ENCODE measurements at places on chromosomes 3 and 15.
A peak's percentile ranks its signal among the peaks of the same experiment; 100 is the strongest.

GRCh38 chr15:40097968-40098476 is 10.7 kb downstream of the BMF start:
- DNase-seq: no peak

DNA sequence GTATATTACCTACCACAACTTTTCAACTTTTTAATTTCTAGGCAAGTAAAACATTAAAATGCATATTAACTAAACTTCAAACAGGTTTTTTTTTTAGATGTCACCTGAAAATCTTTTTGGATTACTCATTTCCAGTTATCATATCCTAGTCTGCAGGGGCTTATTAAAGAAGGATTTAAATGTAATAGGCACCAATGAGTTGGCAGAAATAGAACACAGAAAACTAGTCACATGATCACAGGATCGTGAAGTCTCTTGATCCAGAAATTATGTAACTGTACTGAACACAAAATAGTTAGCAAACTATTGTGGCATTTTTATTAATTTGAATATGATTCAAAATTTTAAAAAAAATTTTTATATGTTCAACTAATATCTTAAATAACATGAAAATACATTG is 654.4 kb upstream of the NAALADL2 start:
- no peak for DNase-seq

- DNase-seq: no peak
Observed at GRCh38 chr3:112802338-112802737, 44.3 kb downstream of the CD200R1L start.

DNA sequence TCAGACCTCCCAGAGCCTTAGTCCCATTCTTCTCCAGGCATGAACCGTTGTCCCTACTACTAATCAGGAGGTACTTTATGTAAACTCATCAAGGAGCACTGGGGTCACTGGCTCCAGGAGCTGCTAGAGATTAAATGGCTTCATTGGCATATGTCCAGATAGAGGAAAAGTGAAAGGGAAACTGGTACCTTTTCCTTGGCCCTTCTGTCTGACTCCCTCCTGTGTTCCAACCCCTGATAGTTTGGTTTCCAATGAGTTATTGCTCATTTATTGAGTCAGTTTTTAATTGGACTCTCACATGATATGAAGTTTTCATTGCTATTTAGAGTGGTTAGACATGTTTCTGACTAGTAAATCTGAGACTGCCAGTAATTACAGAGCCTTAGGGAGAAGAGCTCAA is 130.5 kb upstream of the BFSP2 start:
- no peak for DNase-seq

- DNase-seq: no peak
Observed at GRCh38 chr3:171164067-171164465, 137.5 kb upstream of the SLC2A2 start.

DNA sequence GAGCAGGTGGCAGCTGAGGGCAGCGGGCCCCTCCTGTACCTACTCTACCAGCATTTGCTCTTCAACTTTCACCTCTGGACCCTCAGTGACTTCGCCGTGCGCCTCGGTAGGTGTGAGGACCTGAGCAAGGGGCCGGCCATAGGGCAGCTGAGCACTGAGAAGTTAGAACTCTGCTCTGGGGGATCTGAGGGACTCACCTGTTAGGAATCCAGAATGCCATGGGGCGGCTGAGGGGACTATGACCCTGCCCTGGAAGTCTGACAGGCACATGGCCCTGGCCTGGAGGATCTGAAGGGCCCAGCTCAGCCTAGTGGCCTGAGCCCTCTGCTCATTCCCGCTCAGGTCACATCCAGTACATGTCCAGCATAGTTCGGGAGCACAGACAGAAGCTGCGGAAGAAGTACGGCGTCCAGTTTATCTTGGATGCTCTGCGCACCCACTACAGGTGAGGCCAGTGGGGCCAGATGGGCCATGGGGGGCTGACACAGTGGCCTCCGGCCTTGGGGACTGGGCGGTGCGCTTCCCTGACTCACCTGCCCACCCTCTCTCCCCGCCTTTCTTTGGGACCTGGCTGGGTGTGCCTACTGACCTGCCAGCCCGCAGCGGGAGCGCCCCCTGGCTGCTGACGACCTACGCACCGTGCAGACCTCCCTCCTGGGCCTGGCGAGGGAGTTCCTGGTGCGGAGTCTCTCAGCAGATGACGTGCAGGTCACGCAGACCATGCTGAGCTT is 18.8 kb downstream of the NBEAL2 start:
- peak; percentile 63 for DNase-seq

DNA sequence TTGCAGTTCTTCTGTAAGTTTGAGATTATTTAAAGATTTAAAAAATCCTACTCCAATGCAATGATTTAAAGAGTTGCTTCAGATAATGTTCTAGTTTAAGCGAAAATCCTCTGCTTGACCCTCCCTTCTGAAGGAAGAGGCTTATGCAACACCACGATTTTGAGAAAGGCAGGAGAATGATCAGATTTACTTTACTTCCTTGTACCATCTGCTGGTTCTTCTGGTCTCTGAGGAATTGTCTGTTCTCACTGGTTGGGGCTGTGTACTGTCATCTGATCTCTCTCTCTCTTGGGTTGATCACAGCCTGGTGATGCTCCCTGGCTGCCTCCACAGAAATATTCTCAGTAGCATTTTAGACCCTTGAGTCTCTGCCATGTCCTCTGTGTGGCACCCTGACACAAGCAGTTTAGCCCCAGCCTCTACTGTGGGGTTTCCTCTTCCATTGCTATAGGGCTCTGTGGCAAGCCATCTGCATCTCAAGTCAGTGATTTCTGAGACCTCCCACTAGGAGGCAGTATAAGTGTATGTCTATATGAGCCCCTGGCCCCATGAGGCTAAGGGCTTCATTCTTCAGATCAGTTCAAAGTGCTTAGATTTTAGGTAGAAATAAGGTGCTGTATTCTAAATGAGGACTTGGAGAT is 50.8 kb upstream of the PLAAT1 start:
- DNase-seq: no peak

DNA sequence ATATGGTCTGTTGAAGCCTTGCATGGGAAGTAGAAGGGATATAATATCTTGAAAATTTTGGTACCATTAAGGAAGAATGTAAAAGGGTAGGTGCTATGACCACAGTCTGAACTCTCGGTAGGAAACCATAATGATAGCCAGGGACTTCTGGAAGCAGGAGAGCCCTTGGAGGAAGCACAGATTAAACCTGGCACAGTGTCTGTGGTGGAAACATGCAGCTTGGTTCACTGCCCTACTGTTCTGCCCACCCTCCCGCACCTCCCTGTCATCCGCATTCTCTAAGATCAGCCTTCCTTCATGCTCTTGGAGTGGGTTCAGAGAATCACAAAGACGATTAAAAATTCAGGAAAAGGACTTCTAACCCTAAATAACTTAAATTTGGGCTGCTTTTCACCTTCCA is 20.9 kb downstream of the VPS8 start:
- no peak for DNase-seq

DNA sequence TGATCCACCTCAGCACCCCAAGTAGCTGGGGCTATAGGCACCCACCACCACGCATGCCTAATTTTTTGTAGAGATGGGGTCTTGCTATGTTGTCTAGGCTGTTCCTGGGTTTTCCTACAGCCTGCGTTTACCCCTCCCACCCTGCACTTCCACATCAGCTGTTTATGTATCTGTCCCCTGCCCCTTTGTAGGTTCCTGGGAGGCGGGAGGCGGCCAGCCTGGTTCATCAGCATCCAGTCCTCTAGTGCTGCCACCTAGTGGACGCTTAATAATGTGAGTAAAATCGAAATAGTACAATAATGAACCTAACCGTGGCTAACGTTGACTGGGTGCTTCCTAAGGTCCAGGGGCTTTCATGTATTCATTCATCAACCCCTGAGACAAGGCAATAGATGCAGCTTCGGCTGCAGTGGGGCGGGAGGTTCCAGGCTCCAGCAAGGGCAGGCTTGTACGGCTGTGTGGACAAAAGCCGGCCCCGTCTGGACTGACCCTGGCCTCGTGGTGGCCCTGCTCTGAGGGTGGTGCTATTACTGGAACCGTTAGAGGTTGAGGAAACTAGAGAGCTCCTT is 1.2 kb upstream of the LCTL start:
- DNase-seq: no peak

DNA sequence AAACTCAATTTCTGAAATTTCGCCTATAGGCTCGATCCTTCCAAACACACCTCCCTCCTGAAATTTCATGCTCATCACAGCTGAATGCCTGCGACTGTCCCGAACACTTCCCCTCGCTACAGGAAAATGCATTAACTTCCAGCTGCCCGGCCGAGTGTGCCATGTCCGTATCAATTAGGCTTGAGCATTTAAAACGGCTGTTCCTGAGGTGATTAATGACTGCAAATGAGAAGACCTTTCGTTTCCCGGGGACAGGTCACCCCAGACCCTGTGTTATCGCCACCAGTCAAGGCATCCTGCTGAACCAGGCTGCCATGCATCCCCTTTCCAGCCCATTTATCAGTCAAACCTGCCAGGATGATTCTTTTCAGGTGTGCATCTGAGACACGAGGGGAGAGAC is 63.3 kb downstream of the THBS1 start:
- DNase-seq: no peak

GRCh38 chr3:192106543-192106942 is 620.8 kb downstream of the FGF12 start:
- no peak for DNase-seq

DNA sequence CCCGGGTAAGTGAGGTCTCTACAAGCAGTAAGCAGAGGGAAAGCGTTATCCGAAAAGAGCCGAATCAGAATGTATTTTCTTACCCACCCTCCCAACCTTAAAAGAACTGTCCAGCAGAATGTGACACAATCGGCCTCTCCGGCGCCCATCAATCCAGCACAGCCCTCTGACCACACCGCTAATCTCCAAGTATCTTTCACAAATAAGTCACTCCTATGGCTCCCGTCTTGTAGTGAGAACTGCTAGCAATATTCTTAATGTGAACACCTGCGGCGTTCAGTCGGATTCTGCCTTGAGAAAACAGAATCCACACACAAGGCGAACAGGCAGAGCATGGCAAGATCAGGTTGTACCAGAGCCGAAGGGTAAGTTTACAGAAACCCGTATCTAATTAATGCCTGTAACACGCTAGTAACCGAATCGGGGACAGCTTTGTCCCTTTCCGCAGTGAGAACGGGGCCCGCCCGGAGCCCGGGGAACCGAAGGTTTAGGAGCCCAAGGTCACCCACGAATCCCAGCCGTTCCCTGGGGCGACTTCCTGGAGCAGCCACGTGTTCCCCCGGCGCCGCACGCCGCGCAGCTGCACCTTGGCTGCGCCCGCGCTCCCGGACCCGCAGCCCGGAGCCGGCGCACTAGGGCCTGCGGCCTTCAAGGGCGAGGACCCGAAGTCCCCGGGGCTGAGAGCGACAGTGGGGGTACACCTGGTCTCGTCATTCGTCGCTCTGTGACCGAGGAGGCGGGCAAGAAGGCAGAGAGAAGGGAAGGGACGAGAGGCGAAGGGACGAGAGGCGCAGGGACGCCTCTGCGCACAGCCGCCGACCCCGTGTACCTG is 672 bp downstream of the TFRC start:
- DNase-seq: peak; percentile 11

DNA sequence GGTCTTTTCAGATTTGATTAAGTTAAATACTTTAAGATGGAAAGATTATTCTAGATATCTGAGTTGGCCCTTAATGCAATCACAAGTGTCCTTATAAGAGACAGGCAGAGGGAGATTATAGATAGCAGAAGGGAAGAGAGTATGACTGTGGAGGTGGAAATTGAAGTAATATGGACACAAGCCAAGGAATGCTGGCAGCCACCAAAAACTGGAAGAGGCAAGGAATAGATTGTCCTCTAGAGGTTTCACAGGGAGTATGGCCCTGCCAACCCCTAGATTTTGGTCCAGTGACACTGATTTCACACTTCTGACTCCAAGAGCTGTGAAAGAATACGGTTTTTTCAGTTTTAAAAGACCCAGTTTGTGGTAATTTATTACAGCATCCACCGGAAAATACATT is 1498.7 kb upstream of the CADM2 start:
- DNase-seq: no peak

GRCh38 chr15:85027033-85027380 is 45.4 kb downstream of the PDE8A start:
- no peak for DNase-seq

DNA sequence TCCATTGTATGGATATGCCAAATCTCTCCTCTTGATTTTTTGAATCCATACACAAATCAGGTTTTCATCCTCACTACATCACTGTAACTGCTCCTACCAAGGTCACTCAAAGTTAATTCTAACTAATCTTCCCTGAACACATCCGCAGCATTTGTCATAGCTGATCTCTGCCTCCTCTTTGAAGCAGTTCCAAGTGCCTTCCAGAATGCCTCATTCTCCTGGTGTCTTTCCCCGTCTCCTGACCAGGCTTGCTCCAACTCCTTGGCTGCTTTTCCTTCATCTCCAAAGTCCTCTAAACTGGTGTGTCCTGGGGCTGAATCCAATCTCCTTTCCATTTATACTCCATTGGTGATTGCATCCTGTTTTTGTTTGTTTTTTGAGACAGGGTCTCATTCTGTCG is 26.8 kb downstream of the KLHDC8B start:
- no peak for DNase-seq

DNA sequence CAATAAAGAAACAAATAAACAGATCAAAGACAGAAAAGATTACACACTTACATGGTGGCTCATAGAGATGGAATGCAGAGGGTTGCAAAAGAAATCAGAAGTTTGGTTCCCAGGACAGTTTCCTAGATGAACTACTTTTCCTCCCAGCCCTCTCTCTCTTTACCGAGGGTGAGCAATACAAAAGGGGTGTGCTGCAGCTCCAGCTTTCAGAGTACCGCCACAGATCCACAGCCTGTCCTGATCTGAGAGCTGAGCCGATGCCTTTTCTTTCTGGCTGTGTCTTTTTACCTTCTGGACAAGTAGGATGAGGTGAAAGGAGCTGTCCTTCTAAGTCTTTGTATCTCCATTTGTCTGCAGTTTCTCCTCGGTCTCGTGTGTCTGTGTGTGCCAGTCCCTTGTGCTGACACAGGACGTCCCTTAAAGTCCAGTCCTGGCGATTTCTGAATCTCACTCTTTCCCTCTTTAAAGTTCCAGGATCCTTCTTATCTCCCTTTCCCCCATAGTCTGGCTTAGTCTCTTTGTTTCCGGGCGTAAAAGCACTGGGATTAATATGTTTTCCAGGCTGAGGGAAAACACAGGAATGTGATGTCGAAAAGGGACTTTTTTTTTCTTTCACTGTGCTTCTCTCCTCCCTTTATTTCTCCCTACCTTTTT is 540 bp downstream of the CCDC80 start:
- no peak for DNase-seq

GRCh38 chr3:125051715-125052581 is 3.8 kb downstream of the HEG1 start:
- peak; percentile 75 for DNase-seq

- DNase-seq: no peak
Observed at GRCh38 chr15:36617529-36618196, 38.2 kb downstream of the CDIN1 start.

- DNase-seq: no peak
Observed at GRCh38 chr3:180747805-180748361, 68.6 kb upstream of the CCDC39 start.

DNA sequence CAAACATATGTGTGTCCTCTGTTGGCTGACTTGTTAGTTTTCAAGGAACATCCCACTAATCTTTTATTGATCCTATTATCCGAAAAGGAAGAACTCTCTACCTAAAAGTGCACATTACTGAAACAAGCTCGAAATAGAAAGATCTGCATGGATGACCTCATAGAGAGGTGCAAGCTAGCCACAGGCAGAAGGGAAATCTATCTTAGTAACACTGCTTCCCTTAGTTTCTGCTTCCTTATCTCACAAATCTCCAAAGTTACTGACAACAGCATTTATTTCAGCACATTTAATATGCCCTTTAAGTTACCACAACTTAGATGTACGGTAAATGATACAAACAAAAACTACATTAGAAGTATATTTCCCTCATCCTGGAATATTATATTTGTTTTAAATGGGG is 285.1 kb upstream of the CCDC54 start:
- DNase-seq: no peak

All from stimulated activated CD8-positive, alpha-beta memory T cell treated with anti-CD3 and anti-CD28 coated beads, Interleukin-4, amount 100 ng/mL, for 4 hours (primary cell).